Fibroblast of skin of back (primary cell): ENCODE measurements at places on chromosomes 1 and 21.

DNA sequence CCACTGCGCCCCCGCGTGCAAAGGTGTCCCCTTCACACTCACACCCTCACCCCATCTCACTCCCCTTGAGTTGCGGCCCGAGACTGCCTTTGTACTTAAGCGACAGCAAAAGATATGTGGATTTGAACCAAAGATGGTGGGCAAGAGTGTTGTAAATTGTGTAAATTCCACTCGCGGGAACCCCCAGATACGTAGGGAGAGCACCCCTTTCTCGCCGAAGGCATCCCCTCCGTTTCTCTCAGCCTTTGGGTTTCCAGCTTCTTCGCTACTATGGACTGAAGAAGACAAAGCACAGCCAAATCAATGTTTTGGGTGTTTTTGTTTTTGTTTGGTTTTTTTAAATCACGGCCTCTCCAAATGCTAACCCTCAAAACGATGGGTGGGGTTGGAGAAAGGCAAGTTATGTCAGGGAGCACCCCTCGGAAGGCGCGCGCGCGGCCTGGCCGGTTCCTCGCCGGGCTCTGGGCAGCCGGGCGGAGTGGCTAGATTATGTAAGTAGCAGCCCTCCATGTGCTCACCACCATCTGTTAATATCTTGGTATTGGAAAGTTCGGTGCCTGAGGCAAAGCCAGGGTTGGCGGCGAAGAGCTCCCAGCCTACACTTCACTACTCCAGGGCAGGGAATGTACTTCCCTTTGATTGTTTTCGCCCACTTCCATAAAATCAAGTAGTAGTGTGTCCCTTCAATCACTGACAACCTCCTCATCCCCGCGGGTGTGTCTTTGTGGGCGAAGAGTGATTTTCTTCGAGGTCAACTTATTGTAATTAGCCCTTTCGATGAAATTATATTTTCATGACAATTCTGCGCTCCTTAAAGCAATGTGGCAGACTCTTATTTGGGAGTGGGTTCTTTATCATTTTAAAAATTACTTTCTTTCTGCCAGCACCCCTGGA is 4.0 kb upstream of the PROX1 start:
- DNase-seq = no peak

DNA sequence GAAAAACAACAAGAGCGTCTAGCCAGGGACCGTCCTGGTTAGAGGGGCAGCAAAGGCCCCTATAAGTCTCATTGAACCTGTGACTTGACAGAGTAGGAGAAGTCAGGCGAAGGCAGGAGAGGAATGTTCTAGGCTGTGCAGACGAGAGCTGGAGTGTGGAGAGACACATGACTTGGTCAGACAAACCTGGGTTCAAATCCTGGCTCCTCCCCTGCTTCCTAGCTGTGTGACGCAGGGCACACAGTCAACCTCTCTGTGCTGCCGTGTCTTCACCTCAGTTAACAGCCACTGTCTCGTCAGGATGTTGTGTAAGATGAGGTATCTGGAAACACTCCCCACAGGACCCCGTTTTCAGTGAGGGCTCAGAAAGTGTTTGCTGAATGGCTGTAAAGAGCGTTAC is 15.6 kb downstream of the SLC66A1 start:
- no peak for DNase-seq

DNA sequence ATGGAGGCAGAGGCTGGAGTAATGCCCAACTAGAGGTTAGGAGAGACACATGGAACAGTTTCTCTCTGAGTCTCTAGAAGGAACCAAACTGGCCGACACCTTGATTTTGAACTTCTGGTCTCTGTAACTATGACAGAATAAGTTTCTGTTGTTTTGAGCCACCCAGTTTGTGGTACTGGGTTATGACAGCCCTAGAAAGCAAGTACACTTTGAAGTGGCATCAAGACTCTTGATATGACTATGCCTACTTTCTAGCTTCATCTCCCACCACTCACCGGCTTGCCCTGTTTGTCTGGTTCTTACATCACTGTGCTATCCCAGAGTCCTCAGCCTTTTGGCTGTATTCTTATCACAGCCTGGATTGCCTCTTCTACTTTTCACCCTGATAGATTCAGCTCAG is 230.3 kb upstream of the USP24 start:
- DNase-seq = no peak

DNA sequence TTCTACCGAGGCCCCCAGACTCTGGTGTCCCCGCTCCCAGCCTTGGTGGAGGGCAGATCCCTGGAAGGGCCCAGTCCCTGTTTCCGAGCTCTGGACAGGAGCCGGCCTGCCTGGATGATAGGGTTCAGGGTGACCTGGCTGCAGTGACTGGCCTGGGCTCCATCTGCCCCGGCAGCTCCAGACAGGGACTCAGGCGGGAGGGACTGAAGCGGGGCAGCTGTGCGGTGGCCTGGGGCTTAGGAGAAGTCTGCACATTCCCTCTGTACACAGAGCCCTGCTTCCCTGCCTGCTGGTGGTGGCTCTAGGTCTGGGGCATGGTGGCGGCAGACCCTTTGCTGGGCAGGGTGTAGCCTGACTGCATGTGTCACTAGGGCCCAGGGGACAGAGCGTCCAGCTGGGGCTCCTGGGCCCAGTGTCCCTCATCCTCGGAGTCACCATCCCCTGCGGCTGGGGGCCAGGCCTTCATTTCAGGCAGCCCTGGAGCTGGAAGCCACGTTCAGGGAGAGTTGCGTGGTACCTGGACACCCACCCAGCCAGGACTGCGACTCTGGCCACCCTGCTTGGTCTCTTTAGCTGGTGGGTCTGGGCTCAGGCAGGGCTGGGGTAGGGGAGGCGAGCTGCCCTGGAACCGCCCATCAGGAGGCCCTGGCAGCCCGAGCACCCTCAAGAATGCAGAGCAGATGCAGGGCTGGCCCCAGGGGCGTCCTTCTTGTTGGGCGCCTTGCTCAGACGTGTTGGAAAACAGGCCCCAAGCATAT is 9.6 kb downstream of the ARHGEF16 start:
- DNase-seq = no peak

- DNase-seq = no peak
Observed at GRCh38 chr1:192151176-192151575, 7.1 kb upstream of the RGS18 start.

DNA sequence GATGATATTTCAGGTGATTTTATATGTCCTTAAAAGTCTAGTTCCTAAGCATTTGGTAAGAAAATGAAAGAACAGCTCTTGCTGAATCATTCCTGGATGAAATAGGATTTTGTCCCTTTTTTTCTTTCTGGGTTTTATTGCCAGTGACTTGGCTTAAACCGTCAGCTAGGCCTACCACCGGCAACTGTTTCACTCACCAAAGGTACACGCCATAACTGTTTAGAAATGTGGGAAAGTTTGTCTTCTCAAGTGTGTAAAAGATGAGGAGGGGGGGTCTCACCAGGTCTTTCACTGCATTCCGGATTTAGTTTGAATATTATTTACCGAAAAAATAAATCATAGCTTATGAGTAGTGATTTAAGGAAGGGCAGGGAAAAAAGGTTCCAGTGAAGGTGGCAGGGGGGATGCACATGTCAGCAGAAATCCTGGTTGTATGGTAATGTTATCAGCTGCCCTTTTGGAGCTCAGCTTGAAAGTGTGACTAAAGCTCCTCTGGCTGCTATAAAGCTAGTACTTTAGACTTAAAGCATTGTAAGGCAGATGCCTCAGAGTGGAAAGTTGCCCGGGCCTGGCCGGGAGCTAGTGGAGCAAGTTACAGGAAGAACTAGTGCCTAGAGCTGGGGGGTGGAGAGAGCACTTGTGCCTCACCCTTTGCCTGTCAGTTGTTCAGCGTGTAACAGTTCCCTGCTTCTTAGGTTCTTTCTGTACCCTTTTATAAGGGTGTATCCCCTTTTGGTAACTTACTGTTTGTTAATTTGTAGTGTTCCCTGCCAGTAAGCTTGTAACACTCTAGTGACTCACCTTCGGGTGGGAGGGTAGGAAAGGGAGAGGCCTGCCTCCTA is 3.1 kb downstream of the ATP1A1 start:
- DNase-seq = peak; percentile 65

- no peak for DNase-seq
Observed at GRCh38 chr1:203153051-203153988, 22.3 kb downstream of the MYBPH start.
